ENCODE measurements at places on chromosomes 7 and 10.

GRCh38 chr7:126449611-126450268 is 803.0 kb downstream of the GRM8 start:
- no peak for DNase-seq

- DNase-seq = peak; percentile 50
These were observed at the start of gene HOXA4 for GRCh38 chr7:27130540-27131389. Gene HOXA4 (minus strand): TSS chr7:27130757. CDS start chr7:27130733, 24 bp downstream.

GRCh38 chr7:128915841-128916642 is 5.5 kb upstream of the KCP start:
- no peak for DNase-seq

DNA sequence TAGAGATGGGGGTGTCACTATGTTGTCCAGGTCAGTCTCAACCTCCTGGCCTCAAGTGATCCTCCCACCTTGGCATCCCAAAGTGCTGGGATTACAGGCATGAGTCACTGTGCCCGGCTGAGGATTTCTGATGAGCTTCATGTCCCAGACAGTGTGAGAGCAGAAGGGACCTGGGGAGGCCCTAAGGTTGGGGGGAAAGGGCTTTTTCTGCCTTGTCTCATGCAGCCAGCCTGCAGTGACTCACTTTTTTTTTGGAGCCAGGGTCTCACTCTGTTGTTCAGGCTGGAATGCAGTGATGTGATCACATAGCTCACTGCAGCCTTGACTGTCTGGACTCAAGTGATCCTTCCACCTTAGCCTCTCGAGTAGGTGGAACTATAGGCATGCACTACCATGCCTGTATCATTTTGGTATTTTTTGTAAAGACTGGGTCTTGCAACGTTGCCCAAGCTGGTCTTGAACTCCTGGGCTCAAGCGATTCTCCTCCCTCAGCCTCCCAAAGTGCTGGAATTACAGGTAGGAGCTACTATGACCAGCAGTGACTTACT is 14.6 kb downstream of the COL26A1 start:
- no peak for DNase-seq

- no peak for DNase-seq
These were observed 123.2 kb downstream of the AVL9 start for GRCh38 chr7:32618470-32618869.

GRCh38 chr7:32470871-32471270 is 19.3 kb downstream of the LSM5 start:
- no peak for DNase-seq

DNA sequence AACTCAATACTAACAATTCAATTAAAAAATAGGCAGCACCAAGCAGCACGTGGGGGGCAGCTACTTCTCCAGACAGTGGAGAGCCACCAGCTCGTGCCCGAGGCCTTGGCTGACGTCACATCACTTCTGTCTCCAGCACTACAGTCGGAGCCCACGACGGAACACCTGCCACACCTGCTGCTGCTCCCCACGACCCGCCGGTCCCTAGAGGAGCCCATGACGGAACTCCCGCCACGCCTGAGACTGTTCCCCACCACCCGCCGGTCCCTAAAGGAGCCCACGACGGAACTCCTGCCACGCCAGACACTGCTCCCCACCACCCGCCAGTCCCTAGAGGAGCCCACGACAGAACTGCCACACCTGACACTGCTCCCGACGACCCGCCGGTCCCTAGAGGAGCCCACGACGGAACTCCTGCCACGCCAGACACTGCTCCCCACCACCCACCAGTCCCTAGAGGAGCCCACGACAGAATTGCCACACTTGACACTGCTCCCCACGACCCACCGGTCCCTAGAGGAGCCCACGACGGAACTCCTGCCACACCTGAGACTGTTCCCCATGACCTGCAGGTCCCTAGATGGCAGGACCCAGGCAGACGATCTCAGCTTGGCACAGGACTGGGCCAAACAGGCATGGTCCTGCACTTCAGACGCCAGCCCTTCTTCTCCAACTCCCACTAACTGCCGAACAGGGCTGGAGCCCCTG is 258.0 kb downstream of the ELFN1 start:
- DNase-seq = no peak

All from activated CD8-positive, alpha-beta memory T cell treated with anti-CD3 and anti-CD28 coated beads for 1 hour (primary cell).